ENCODE measurements at places on chromosomes 2 and 18.

GRCh38 chr2:648476-649424 is 28.5 kb downstream of the TMEM18 start:
- no peak for DNase-seq

GRCh38 chr2:42010743-42011298 is 37.0 kb upstream of the PKDCC start:
- DNase-seq: peak; percentile 91

DNA sequence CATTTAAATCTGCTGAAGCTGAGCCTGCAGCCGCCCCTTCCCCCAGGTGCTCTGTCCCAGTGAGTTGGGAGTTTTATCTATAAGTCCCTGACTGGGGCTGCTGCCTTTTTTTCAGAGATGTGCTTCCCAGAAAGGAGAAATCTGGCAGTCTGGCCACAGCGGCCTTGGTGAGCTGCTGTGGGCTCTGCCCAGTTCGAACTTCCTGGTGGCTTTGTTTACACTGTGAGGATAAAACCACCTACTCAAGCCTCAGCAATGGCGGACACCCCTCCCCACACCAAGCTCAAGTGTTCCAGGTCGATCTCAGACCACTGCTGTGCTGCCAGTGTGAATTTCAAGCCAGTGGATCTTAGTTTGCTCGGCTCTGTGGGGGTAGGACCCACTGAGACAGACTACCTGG is 97.3 kb downstream of the ACAA2 start:
- DNase-seq: no peak

- DNase-seq: no peak
Observed at GRCh38 chr2:3222636-3223035, 155.0 kb downstream of the EIPR1 start.

DNA sequence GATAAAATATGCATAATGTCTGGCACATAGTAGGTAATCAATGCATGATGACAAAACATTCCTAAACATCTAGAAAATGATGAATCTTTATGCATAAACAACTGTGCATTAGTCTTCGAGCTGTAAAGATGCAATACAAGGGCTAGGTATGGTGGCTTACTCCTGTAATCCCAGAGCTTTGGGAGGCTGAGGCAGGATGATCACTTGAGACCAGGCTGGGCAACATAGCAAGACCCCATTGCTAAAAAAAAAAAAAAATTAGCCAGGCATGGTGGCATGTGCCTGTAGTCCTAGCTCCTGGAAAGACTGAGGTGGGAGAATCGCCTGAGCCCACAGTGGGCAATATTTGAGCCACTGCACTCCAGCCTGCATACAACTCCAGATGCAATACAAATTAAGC is 5.3 kb downstream of the TET3 start:
- no peak for DNase-seq

All from EH (cell line).